SK-N-MC (cell line): ENCODE measurements at places on chromosomes 5 and 9.

GRCh38 chr5:172959824-172960799 is 888 bp downstream of the RPL26L1 start:
- no peak for DNase-seq

- no peak for DNase-seq
Observed at GRCh38 chr9:88809355-88810161, 181.7 kb upstream of the S1PR3 start.

- no peak for DNase-seq
Observed at GRCh38 chr5:82918311-82919031, 158.7 kb downstream of the TMEM167A start.

DNA sequence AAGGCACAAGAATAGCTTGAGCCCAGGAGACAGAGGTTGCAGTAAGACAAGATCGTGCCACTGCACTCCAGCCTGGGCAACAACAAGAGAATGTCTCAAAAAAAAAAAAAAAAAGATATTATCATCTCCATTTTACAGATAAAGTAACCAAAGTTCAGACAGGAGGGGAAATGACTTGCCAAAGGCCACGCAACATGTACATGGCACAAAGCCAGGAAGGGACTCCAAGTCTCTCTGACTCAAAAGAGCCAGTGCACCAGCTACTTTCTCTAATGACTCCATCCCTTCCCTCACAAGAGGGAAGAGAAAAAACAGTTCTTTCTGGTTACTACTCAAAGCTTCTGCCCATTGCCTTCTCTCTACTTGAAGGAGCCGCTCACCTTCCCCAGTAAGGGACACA is 34.1 kb downstream of the SIL1 start:
- no peak for DNase-seq

DNA sequence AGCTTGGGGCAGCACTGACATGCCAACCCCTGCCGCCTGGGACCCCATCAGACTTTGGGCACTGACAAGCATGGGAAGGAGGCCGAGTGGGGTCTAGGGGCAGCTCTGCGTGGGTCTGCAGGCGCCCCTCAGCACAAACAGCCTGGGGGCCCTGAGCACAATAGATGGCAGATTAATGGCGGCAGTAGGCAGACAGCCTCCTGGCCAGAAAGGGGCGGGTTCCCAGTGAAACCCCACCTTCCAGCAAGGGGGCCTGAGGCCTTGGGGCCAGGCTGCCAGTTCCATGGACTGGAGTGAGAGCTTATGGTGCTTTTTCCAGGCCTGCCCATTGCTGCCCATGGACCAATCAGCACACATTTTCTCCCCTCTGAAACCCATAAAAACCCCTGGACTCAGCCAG is 2031.2 kb downstream of the EFNA5 start:
- no peak for DNase-seq

GRCh38 chr5:111757355-111758283 is 625 bp upstream of the NREP start:
- peak; percentile 83 for DNase-seq

DNA sequence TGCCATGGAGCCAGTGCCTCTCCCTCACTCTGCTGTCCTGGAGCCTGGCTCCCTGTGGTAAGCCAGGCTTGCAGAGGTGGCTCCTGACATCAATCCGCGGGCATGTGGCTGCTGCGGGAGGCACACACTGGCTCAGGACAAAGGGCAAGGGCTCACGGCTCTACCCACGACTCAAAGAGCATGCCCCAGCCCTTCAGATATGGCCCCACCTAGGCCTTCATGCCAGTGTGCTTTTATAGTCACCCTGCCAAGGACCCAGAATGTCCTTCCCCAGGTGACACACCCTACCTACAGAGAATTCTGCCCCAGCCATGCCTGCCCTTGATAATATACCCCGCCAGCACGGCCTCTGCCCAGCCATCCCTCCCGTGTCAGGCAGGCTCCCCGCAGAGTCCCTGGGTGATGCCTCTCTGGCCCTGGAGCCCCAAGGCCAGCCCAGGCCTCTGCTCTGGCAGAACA is 1.6 kb downstream of the MGAT4B start:
- DNase-seq: no peak

GRCh38 chr5:58683567-58683966 is 100.7 kb downstream of the RAB3C start:
- no peak for DNase-seq

GRCh38 chr5:101517795-101518194 is 614.7 kb upstream of the ST8SIA4 start:
- DNase-seq: no peak

DNA sequence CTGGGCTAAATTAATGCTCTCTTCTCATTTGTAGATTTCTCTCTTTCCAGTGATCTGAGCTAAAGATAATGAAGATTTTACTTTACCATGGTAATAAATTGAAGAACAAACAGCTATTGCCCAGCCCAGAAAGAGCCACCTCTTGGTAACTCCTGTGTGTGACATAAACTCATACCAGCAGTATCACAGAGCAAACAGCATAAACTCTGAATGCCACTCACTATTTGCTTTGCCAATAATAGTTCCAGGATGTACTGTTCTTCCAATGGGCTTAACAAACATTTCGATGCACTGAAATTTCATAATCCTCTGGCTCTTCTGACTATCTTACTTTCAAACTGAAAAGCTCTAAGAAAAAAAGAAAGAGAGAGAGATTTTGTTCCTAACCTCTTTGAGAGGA is 69.8 kb upstream of the RASEF start:
- no peak for DNase-seq

- DNase-seq: no peak
Observed at GRCh38 chr5:41176952-41177351, 36.4 kb downstream of the C6 start.

- no peak for DNase-seq
Observed at GRCh38 chr9:36622121-36622520, 49.4 kb downstream of the MELK start.

- peak; percentile 76 for DNase-seq
Observed at GRCh38 chr9:101387871-101388506, 3.2 kb upstream of the BAAT start.

DNA sequence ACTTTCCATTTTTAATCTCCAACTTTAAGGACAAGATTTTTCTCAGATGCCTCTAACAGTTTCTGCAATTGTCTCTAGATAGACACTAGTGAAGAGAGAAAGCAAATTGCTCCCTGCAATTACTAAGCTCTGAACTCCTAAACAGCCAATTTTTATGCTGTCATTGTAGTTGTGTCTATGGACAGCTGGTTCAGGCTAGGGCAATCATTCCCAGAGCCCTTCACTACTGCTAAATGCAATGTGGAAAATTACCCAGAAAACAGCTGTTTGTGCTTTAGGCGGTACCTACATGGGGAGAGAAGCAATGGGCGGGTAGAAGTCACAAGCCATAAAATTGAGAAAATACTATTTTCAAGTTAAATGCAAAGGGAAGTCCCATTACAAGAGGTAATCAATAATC is 211.6 kb downstream of the SPOCK1 start:
- DNase-seq: no peak

DNA sequence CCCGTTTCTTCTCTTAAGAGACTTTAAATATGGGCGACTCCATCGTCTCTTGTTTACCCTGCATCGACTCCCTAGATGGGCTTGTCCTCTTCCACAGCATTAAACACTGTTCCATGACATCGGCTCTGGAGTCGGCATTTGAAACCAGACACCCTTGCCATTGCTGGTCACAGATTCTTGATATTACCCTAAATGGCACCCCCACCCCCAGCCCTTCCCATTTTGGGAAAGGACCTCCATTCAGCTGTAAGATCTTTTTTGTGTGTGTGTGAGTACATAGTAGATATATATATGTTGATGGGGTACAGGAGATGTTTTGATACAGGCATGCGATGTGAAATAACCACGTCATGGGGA is 51.1 kb upstream of the SH3PXD2B start:
- DNase-seq: no peak

DNA sequence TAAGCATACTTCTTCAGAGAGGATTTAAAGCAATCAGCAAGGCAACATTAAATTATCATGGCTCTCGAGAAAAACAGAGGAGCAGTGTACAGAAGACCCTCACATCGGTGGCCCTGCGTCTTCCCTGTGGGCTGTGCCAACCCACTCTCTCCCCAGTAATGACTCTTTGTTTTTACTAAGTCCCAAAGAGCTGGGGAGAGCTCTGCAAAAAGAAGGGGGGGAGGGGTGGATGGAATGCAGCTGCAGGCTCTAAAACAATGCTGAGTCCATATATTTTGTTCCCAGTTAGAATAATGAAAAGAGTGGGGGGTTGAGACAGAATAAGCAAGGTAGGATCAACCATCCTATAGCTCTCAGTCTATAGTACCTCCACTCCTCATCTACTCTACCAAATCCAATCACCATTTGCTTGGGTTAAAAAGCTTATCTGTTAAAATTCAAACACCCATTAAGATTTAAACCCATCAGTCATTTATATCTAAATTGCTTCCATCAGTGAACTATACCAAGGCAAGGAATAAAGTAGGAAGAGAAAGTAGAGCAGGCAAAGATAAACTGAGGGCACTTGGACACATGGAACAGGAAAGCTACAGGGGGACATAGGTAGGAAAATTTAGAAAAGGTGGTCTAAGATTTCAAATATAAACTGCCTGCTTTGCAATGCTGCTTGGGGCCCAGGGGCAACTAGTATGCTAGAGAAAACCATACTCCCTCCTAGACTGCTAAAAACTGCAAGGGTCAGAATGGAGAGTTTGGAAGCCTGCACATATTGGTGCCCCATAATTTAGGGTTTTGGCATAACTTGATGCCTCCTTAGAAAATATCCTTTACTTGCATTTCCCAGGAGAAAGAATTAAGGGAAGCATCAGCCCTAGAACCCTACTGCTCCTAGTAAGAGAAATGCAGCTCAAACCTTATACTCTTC is 20.6 kb downstream of the ELL2 start:
- no peak for DNase-seq

- no peak for DNase-seq
Observed at GRCh38 chr5:102916109-102916508, 161.0 kb downstream of the PAM start.

- no peak for DNase-seq
Observed at GRCh38 chr9:92019658-92020057, 69.6 kb upstream of the ROR2 start.

GRCh38 chr9:69174616-69175463 is 763 bp downstream of the TJP2 start:
- no peak for DNase-seq

DNA sequence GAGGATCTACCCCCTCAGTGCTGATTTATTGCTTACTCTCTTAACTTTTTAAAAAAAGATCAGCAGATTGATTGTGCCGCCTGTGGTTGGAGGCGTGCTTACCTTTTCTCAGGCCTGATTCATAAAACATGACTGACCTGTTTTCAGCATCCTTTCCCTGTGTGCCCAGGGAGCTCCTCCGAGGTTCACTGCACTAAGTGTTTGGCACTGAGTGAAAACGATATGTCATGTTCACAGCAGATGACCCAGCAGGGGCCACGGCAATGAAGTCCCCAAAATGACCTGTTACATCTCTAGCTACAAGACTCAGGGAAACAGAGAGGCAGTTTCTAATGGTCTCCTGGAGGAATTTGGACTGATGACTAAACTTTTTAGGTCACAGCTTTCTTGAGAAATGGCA is 69.9 kb downstream of the INSYN2B start:
- DNase-seq: no peak

DNA sequence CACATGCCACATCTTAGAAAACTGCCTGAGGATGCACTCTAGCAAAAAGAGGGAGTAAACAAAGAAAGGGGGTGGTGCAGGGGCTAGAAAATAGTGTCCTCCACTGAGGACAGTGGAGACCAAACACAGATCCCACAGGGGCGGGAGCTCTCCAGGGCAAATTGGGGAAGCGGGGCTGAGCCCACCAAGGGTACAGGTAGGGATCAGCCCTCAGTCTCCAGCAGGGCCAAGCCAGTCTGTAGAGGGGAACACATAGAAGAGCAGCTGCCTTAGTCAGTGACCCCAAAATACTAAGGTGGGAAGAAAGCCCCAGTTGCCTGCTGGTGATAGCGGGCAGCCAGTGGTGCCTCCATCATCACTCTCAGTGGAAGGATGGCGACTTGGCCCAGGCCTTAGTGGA is 134.0 kb downstream of the ATPSCKMT start:
- DNase-seq: no peak

- no peak for DNase-seq
Observed at GRCh38 chr9:97808972-97809371, 44.1 kb upstream of the FOXE1 start.

GRCh38 chr9:36598273-36598672 is 25.6 kb downstream of the MELK start:
- no peak for DNase-seq

DNA sequence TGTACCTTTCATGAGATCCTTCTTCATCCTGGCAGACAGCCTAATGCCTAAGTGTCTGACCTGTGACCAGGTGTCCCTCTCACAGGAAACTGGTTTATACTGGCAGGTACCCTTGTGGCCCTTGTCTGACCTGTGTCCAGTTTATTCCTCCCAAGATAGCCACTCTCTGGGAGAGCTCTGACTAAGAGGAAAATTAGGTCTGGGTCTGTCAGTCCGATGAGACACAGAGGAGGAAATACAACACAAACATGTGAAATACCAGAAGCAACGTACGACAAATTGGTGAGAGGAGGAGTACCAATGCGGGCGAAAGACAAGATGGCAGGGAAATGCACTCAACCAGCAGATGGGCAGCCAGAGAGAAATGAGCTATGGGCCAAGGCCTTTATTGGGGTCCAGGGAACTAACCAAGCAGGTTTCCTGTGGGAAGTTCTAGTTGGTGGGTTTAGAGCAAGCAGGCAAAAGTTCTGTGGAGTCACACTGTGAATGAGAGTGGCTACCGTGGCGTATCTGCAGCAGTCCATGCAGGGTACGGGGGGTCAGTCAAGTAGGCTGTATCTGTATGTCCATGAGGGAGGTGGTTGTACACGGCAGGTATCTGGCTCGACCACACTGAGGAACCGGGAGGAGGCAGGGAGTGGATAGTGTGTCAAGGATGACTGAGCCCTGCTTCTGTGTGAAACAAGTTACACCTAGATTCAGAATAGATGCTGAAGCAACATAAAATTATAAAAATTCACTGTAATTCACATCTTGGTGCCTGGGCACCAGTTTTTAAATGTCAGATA is 109.0 kb downstream of the MLLT3 start:
- no peak for DNase-seq

DNA sequence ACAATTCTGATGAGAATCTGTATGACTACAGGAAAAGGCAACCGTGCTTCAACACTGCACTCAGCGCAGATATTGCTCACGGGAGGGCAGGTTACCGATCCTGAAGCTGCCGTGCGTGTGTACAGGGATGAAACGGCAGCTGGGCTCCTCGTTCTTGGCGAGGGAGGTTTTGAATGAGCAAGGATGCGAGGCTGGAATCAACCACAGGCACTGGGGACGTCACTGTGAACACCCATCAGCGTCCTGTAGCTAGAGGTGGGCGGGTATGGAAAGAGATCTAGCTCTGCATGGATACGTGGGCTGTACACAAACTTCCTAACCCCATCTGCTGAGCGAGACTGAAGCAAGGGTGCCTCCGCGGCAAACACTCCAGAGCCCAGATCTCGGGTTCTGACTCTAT is 84.3 kb upstream of the COL5A1 start:
- no peak for DNase-seq

DNA sequence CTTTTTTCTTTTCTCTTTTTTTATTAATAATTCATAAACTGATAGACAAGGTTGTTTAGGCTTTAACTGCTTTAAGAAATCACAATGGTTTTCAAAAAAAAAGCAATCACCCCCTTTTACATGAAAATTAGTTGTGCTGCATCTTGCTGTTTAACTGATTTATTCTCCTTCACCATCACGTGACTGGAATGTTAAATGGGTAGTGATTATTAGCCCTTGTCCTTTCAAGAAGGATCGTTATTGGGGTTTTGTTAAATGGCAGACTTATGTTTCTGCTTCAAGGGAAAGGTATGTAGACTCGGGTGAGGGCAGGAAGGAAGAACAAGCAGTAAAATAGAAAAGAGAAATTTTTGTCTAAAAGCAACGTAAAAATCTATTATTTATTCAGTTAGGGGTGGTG is 175.6 kb upstream of the TLE4 start:
- DNase-seq: no peak

GRCh38 chr9:14207352-14207995 is 106.5 kb downstream of the NFIB start:
- no peak for DNase-seq
